ENCODE measurements at places on chromosomes 7 and 10.

DNA sequence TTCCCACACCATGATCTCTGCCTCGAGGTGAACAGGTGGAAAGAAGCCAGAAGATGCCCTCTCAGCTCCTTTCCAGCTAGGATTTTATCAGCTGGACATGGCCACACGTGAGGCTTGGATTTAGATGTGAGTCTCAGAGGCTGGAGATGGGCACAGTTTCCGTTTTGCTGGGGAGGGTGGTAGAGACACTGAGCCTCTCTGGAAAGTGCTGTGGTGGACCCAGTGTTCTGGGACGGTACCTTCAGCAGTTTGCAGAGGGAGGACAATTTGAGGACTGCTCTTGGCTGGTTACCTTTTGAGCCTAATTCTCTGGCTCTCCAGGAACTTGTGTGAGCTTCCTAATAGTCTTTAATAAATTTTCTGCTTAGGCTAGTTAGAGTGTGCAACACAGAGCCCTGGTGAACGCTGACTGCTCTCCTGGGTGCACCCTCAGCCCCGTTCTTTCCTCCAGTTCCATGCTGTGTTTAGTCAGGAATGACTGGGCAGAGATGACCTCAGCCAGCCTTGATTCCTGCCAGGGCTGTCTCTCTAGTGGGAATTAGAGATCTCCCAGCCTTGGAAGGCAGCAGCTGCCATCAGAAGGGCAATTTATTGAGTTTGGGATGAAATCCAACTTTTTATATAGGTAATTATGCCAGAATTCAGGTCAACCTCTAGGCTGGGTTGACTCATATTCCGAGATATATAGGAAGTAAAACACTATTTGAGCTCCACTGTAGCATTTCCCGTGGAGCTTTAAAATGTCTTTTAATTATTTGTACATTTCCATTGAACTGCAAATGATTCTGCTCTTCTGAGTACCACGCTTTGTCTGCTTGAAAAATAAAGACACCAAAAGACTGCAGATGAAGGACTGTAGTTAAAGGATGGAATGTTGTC, 103.9 kb downstream of the GATA3 start:
- no peak for DNase-seq

GRCh38 chr10:1253523-1254353, 197.6 kb downstream of the WDR37 start:
- DNase-seq: no peak

GRCh38 chr10:18222866-18223265, 82.6 kb downstream of the CACNB2 start:
- no peak for DNase-seq

DNA sequence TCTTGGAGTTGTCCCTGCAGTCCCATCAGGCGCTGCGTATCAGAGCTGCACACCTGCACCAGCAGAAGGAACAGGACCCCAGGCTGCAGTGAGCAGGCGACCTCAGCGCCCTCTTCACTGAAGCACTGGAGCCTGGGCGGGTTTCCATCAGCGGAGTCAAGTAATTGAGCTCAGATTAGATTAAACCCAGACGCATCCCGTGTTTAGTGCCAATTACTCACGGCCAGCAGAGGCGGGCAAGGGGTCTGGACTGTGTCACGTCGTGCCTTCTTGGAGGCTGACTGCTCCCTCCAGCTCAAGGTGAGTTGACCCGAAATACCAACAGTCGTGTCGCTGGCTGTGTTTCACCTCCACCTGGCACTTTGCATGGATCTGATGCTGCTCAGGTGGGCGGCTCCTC, 123.6 kb downstream of the CXCL12 start:
- no peak for DNase-seq

DNA sequence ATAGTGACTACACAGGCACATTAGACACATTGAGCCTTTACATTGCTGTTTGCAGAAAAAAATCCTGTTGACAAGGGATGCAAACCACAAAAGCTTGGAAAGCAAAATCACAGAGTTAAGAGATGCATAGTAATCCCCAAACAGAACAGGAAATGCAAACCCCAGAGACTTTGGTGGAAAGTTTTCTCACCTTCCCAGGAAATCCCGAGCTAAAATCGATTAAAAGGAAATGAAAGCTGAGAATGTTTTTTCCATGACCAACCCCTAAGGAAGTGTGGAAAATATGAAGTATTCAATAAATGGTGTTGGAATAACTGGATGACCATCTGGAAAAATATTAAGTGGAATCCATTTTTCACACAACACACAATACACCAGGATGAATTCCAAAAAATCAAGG, 598.7 kb downstream of the GRID1 start:
- no peak for DNase-seq

DNA sequence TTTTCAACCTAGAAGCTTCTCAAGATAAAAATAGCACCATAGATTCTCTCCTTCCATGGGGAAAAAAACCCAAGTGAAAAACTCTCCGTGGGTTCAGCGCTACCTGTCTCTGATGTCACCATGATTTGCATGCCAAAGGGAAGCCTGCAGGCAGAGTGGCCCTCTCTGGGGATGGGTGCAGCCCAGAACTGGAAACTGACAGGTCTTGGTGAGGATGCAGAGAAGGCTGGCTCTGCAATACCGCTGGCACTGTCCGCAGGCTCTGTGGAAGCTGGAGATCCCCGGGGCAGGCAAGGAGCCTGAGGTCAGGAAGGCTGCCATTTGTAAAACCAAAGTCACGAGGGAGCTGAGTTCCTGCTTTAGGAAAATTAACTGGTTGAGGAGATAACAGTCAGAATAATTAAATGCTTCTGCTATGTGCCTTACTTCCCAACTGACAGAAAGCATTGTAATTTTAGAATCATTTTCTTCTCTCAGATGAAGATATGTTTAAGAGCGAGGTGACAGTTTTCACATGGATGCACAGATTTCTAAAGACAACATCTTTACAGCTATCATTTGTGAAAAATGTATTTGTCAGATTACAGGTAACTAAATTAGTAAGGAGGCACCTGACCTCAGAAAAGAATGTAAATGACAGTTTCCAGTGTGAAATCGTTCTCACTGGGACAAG, 731.5 kb upstream of the FZD8 start:
- DNase-seq: no peak

- no peak for DNase-seq
These were observed 41.6 kb downstream of the SMNDC1 start for GRCh38 chr10:110263164-110263563.

DNA sequence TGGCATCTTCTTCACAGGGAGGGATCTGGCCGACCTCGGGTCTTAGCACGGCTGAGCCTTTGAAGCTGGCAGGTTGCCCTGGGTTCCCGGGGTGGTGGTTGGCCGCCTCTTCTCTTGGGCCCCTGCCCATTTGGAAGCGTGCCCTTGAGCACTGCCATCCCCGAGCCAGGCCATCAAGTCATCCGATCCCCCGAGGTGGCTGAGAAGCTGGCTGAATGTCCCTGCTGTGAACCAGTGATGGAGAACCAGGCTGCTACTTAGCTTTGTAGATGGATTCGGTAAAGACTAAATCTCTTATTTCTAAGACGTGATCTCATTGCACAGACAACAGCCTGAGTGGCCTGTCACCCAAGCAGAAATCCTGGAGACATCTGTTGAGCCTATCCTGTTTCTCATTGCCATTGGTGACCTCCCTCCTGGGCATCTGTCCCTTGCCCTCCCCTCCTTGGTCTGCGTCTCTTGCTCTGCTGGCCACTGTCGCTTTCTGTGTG, 74.3 kb downstream of the GRK5 start:
- DNase-seq: no peak

DNA sequence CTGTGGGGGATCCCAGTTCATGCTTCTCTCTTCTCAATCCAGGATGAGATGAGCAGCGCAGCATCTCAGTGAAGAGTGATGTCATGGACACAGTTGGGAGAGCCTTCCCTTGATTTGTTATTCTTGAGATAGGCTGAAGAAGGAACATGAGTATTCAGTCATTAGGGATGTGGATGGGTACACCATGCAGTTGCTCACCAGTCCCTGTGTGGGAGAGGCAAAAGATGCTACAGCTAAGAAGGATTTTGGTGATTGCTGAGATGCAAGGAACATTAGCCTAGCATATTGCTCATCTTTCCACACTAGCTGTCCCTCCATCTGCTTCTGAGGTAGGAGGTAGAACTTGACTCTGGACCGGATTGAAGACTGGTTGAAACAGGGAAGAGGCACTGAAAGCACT, 179.6 kb downstream of the GALNT17 start:
- DNase-seq: no peak

- no peak for DNase-seq
These were observed 75.1 kb upstream of the INSIG1 start for GRCh38 chr7:155222573-155222972.

DNA sequence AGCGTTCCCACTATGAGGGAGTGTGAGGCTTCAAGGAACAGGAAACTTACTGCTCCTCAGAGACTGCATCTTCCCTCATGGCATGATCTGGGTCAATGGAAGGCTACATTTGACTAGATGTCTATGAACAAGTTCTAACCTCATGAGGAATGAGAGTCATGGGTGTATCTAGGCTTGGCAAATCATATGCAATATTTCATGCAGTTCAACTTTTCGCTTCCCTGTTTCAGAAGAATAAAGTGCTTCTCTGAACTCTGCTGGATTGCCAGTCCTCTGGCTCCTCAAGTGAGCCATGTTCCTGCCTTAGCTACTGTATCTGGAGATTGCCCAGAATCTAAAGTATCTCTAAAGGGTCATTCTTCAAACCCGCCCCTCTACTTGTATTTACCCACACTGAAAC, 54.3 kb upstream of the SEMA3A start:
- no peak for DNase-seq

- no peak for DNase-seq
These were observed 175.1 kb upstream of the HDAC9 start for GRCh38 chr7:18320422-18320821.

DNA sequence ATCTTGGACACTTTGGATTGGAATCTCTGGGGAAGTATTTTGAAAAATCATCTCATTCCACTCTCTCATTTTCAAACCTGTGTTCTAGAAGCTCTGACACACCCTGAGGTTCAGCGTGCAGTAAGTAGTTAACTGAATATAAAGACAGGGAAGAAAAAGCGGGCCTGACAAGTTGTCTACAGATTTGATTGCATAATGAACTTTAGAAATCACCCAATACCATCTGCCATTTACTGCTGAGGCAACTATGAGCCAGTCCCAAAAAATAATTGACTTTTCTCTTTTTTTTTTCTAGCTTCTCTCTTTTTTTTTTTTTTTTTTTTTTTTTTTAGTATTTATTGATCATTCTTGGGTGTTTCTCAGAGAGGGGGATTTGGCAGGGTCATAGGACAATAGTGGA, 29.5 kb downstream of the CDC123 start:
- DNase-seq: no peak

- no peak for DNase-seq
These were observed 34.4 kb downstream of the ASB4 start for GRCh38 chr7:95520136-95520535.

- DNase-seq: no peak
These were observed 166.2 kb upstream of the STEAP1 start for GRCh38 chr7:89988074-89988473.

Measured in stimulated activated CD4-positive, alpha-beta T cell treated with anti-CD3 and anti-CD28 coated beads, Interleukin-1b, Interleukin-23, amount 100 ng/mL, for 1 hour (primary cell).